ENCODE measurements at places on chromosomes 11 and 22.
A peak's percentile ranks its signal among the peaks of the same experiment; 100 is the strongest.

DNA sequence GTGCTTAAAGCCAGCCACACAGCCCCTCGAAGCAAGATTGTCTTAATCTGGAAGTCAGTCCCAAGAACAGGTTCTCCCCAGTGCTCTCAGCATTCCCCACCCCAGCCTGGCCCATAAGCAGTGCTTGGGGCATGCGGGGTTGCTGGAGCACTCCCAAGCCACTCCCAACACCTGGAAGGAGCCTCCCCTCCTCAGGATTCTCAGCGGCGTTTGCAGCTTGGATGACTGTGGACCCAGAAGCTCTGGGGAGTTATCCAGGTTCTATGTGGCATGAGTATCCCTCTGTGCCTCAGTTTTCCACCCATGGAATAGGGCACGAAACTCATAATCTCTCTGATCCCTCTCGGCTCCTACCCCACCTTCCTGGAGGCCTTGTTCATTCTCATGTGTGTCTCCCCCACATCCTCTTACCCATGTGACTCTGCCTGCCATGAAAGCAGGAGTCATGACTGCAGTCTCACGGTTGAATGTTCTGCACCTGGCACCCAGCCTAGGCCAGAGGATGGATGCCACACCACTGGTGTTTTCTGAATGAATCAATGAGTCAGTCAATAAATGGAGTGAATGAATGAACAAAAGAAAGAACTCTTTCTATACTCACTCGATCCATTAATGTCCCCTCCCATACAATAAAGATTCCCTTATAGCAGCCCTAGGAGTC lies 33.4 kb upstream of the WNT7B start:
- no peak for DNase-seq

- no peak for DNase-seq
These were observed 3.9 kb upstream of the MICAL2 start for GRCh38 chr11:12106501-12106900.

DNA sequence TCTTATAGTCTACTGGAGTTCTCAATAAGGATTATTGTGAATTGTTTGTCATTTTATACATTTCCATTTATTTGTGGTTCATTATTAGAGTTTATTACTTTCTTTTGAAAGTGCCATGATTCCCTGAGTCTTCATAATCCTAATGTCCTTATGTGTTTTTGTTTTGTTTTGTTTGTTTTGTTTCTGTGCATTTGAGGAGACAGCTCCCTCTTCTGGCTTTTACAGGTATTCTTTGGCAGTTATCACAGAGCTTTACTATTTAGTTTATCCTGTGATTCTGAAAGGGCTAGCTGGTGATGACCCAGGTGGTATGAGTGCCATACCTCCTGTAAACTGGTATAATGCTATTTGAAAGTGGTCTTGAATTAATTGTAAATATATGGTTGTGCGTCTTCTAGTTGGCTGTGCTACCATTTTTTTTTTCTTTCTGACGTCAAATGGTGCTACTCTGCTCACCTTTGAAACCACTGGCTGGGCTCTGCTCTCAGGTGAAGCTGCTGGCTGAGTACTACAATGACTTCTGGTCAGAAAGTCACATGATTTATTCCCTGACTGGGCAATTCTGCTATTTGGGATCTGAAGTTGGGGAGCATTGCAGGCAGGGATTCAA lies 751.2 kb downstream of the JRKL start:
- DNase-seq, result no peak

DNA sequence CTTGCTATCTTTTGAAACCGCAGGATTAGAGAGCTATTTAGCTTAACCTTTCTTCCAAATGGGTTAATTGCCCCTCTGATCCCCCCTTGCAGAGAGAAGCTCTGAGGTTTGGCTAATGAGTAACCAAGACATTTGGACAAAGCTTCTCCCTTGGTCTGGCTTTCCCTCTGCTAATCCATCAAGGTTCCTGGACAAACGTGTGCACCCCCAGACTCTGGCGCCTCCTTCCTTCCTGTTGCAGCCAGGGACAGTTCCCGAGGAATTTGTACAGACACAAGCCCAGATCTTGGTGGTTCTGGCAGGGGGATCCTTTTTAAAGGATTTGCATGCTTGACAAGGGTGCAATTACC lies 1.6 kb downstream of the KIAA1671 start:
- no peak for DNase-seq

- DNase-seq, result peak; percentile 10
These were observed 1.7 kb downstream of the QSER1 start for GRCh38 chr11:32894149-32894827.

GRCh38 chr11:116466191-116466590 lies 306.6 kb downstream of the BUD13 start:
- no peak for DNase-seq

- no peak for DNase-seq
These were observed 2.1 kb upstream of the MTFP1 start for GRCh38 chr22:30423301-30423958.

DNA sequence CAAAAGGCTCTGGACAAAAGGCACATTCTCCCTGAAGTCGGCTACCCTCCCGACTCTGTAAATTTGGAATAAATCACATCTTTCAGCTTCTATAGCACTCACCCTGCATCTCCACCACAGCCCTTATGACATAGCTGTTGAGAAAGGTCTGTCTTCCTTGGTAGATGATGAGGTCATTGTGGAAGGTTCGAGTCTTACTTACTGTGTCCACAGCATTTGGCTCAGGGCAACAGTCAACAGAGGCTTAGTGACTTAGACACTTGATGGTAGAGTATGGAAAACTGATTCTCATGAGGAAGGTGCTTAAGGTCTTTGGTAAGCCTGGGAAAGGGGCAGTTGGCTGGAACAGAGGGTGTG lies 45.6 kb downstream of the PTPRJ start:
- DNase-seq, result no peak

All from brain pericyte (primary cell).